ENCODE measurements at places on chromosomes 7 and 10.

DNA sequence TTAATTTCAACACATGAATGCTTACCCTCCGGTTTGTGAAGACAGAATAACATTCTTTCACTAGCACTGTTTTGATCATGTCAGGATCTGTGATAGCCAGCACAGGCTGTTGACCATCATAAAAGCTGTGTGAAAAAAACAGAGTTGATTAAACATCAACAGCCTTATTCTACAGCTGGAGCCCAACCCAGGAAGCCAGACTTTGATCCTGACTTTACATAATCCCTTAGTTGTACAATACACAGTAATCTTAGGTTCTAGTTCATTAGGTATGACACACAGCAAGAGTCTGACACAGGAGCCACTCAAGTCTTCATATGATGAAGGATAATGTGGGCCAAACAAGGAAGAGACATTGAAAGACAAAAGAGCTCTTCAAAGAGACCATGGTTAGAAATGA lies 11.4 kb downstream of the CYP3A4 start:
- DNase-seq = no peak

- DNase-seq = no peak
Measured at GRCh38 chr10:6936931-6937330, 356.9 kb upstream of the PRKCQ start.

- DNase-seq = no peak
Measured at GRCh38 chr10:118369641-118370205, 27.6 kb upstream of the FAM204A start.

DNA sequence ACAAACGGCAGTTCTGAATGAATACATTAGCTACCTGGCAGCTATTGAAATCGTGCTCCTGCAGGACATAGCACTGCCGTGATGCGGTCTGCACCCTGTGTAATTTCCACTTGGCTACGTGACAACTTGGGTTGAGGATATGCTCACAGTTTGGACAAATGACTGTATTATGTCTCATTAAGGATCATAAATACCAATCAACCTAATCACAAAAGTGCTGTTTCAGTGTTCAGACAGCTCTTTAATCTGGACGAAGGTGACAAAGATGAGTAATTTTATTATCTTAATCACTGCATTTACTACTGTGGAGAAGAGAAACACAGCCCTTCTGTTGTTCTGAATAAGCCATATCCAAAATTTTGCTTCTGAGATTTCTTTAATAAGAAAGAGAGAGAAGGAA lies 210.8 kb upstream of the PFKP start:
- DNase-seq = no peak

DNA sequence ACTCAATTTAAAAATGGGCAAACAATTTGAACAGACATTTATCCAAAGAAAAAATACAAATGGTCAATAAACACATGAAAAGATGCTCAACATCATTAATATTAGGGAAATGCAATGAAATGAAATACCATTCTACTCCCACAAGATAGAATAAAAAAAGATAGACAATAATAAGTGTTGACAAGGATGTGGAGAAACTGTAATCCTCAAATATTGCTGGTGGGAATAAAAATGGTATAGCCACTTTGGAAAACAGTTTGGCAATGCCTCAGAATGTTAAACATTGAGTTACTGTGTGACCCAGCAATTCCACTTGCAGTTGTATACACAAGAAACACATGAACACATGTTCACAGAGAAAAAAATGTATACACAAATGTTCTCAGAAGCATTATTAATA lies 197.6 kb downstream of the RELN start:
- DNase-seq = no peak

- no peak for DNase-seq
Measured at GRCh38 chr7:54076616-54077015, 465.6 kb upstream of the VSTM2A start.

All from esophagus squamous epithelium (tissue), 5 donors.